Stomach (tissue), 19 donors: ENCODE measurements at places on chromosomes 1 and 21. TPM values are rescaled to one million over a fixed set of nuclear protein-coding genes. Genes with fewer than 3 reads are reported as not detected.
A peak's percentile ranks its signal among the peaks of the same experiment; 100 is the strongest.

The CTSS gene
- total RNA-seq = 194 TPM

DNA sequence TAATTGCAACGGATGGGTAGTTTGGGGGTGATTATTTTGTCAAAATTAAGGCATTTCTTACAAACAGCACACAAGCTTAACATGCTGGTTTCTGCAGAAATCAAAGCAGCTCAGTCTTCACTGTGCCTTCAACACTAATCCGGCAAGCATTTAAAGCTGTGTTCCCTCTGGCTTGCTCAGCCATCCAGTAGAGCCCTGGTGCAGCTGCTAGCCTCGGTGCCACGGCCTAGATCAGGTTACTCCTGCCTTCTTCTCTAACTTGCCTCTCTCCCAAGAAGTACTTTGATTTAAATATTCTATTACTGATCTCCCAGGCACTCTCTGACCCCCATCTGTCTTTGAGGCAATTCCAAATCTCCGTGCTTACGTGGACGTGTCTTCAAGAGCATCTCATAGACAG lies 85.6 kb downstream of the GREM2 start:
- no peaks in the 10 kb centered on the region for H3K36me3 ChIP-seq
- peaks cover 9% of the 10 kb centered on the region for H3K4me1 ChIP-seq
- H3K4me3 ChIP-seq = no peak overlapping the region

DNA sequence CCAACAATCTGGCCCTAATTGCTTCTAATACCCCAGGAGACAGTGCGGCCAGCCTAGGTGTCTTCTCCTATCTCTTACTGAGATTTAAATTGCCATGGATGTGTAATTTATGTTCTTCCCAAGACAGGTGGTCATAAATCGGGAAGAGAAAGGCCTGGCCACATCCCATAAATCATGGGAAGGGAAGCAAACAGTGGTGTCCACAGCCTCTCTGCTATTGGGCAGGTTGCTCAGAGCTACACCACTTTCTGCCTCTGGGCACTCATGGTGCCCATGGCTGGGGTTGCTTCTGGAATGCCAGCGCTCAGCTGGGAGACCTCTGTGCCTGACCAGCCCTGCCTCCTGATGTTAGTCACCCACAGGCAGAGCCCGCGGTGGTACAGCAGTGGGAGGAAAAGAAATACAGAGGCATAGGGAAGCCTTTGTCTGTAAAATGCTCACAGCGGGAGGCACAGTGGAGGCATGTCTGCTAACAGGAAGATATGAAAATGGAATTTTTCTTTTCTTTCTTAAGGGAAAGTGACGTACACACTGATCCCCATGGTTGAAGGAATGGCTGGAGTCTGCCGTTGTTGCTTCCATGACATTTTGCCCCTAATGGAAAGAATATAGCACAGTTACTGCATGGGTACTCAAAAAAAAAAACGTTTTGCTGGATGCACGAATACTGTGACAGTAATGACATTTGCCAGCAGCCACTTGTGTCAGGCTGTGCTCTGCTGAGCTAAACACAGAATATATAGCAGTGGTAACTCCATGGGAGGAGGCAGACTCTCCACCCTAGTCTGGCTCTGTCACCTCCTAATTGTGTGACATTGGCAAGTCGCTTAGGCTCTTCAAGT lies 21.9 kb downstream of the MTARC1 start:
- DNase-seq = no peak
- peaks cover 14% of the 10 kb centered on the region for H3K4me1 ChIP-seq
- H3K36me3 ChIP-seq = no peaks in the 10 kb centered on the region

DNA sequence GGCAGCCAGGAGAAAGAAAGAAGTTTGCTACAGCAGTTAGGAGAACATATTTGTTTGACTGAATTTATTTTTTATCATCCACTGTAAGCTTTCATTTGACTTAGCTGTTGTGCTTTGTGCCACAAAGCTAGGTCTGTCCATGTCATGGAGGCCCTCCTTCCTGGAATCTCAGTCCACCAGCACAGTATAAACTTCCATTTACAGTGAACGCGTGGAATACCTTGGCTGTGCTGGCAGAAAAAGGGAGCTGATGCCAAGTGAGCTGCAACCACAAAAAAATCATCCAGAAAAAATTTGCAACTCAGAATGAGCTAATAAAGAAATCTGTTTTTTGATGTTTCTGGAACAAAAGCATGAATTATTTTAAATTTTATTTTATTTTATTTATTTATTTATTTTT lies 72.6 kb downstream of the ATP6V1G3 start:
- no peaks in the 10 kb centered on the region for H3K36me3 ChIP-seq
- no peaks in the 10 kb centered on the region for H3K27me3 ChIP-seq
- no peak overlapping the region for H3K27ac ChIP-seq
- no peak overlapping the region for H3K4me3 ChIP-seq
- no peaks in the 10 kb centered on the region for H3K4me1 ChIP-seq
- DNase-seq = no peak

GRCh38 chr1:150165622-150166612 lies 16.2 kb downstream of the PLEKHO1 start:
- no peaks in the 10 kb centered on the region for H3K36me3 ChIP-seq
- DNase-seq = peak; percentile 53
- peaks cover 23% of the 10 kb centered on the region for H3K4me1 ChIP-seq
- H3K27me3 ChIP-seq = no peaks in the 10 kb centered on the region
- no peak overlapping the region for H3K4me3 ChIP-seq
- H3K27ac ChIP-seq = peak overlapping the region; percentile 98

DNA sequence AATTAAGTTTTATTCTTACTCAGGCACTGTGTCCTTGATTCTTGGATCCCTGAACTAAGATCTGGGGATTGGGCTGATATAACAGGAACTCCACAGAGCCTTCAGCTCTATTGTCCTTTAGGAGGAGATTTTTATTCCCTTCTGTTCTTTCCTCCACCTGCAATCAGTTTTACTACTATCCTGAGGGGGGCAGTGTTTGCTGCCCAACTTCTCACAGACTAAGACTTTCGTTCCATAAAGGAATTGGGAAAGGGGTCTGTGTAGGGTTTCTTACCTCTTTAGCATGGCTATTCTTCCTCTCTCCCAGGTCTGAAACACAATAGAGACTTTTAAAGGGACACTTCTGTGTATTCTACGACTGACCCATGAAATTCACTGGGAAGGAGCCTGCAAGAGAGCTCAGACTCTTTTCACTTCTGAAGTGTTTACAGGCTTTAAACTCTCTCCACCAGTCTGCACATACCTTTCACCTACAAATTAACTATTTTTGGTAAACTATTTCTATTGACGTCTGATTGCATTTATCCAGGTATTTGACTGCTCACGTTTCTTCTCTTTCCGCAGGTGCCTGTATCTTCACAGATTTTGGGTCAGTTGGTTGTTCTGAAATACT lies 103.3 kb upstream of the DEPDC1 start:
- H3K27ac ChIP-seq = no peak overlapping the region
- H3K4me3 ChIP-seq = peak overlapping the region; percentile 21
- DNase-seq = peak; percentile 38
- no peaks in the 10 kb centered on the region for H3K27me3 ChIP-seq

DNA sequence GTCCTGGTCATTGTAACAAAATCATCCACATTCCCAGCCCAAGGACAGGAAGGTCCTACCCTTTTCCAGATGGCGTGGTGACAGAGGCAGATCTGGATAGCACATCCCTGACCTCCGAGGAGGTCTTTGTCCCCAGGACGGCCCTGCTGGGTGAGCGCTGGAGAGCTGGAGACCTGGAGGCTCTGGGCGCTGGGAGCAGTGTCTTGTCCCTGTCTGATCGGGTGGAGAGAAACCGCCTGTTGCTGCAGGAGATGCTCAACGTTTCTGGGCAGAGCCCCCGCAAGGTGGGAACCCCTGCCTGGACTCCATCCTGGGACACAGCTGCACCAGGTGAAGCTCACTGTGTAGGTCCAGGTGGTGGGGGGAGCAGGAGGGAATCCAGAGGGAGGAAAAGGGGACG lies 4.1 kb downstream of the KIAA1614 start:
- no peak for DNase-seq
- peaks cover 26% of the 10 kb centered on the region for H3K36me3 ChIP-seq
- H3K27me3 ChIP-seq = no peaks in the 10 kb centered on the region
- H3K4me1 ChIP-seq = peaks cover 15% of the 10 kb centered on the region
- H3K4me3 ChIP-seq = no peak overlapping the region

GRCh38 chr1:39418236-39418635 lies 73.2 kb upstream of the BMP8A start:
- H3K27ac ChIP-seq = no peak overlapping the region
- peaks cover 29% of the 10 kb centered on the region for H3K36me3 ChIP-seq
- H3K27me3 ChIP-seq = no peaks in the 10 kb centered on the region
- no peak overlapping the region for H3K4me3 ChIP-seq
- peaks cover 15% of the 10 kb centered on the region for H3K4me1 ChIP-seq

DNA sequence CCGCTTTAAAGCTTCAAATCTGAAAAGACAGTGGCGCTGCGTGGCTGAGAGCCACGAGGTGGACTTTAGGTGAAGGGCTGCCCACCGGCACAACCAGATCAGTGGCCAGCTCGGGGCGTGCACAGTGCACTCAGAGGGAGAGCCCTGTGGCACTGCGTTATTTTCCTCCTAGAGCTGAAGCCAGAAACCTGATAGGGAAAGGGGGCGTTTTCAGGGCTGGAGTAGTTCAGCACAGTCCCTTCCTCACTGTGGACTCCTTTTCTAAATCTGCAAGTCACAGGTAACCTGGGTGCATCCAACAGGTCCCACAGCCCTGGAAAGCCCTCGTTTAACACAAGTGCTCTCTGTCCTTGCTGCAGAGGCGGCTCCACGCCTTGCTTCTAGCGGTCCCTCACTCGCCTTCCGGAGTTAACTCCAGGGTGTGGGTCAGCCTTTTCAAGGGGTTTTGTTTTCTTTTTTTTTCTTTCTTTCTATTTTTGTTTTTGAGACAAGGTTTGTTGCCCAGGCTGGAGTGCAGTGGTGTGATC lies 81.2 kb downstream of the GALNT2 start:
- H3K27me3 ChIP-seq = no peaks in the 10 kb centered on the region
- no peak overlapping the region for H3K4me3 ChIP-seq
- DNase-seq = no peak
- H3K4me1 ChIP-seq = peaks cover 16% of the 10 kb centered on the region
- no peaks in the 10 kb centered on the region for H3K36me3 ChIP-seq

GRCh38 chr1:206447422-206447765 lies 22.9 kb upstream of the IKBKE start:
- H3K27ac ChIP-seq = no peak overlapping the region
- DNase-seq = no peak
- H3K4me3 ChIP-seq = no peak overlapping the region

GRCh38 chr1:227793948-227794816 lies 21.3 kb upstream of the PRSS38 start:
- peak overlapping the region; percentile 61 for H3K27ac ChIP-seq
- H3K4me3 ChIP-seq = no peak overlapping the region
- peaks cover 11% of the 10 kb centered on the region for H3K4me1 ChIP-seq
- DNase-seq = no peak
- H3K27me3 ChIP-seq = peaks cover 21% of the 10 kb centered on the region

DNA sequence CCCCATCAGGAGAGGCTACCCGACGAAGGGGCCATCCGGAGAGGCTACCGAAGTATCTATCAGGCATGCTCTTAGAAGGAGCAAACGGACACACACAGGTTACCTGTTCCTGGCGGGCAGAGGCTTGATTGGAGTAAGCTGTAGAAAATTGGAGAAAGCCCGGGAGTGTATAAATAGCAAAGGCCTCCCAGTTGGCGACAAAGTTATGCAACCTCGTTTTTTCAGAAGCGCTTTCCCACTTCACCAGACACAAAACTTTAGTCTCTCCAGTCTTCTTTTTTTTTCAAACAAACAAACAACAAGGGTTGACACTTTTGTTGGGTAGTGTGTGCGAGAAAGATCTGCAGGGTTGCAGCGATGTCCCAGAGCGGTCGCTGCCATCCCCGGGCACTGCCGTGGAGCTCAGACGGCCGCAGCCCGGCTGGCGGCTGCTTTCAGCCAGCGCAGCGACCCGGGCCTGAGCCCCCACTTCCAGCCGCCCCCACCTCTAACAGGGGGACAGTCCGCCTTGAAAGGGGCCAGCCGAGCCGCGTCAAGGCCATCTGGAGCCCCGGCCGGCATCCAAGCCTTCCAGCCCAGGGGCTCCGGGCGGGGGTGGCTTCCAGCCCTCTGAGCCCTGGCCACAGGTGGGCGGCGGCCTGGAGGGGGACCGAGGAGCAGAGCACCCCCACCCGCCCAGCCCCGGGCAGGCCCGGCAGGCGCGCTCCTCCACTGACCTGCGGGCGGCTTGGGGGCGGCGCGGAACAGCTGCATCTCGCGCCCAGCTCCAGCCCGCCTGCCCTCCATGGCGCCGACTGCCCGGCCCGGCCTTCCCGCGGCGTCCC lies 616 bp downstream of the MCOLN3 start:
- H3K27me3 ChIP-seq = peaks cover 54% of the 10 kb centered on the region
- peak overlapping the region; percentile 59 for H3K4me3 ChIP-seq
- DNase-seq = peak; percentile 65
- no peaks in the 10 kb centered on the region for H3K36me3 ChIP-seq

DNA sequence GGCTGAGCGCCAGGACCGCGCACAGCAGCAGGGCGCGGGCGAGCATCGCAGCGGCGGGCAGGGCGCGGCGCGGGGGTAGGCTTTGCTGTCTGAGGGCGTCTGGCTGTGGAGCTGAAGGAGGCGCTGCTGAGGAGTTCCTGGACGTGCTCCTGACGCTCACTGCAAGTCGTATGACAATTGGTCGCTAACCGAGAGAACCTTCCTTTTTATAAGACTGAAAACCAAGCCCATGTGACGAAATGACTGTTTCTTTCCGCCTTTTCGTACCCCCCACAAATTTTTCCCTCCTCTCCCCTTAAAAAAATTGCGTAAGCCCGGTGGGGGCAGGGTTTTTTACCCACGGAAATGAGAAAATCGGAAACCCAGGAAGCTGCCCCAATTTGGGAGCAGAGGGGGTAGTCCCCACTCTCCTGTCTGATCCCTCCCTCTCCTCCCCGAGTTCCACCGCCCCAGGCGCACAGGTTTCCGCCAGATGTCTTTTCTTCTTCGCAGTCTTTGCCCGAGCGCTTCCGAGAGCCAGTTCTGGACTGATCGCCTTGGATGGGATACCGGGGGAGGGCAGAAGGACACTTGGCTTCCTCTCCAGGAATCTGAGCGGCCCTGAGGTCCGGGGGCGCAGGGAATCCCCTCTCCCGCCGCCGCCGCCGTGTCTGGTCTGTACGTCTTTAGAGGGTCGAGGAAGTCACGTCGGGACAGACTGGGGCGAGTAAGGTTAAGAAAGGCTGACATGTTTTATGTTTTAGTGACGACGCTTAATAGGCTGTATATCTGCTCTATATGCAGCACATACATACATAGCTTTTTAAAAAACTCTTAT lies at the start of gene PTGS2:
TSS of gene PTGS2 (minus strand) at position 179 of the 817 bp plus-strand sequence. CDS start at position 46, 133 bp downstream.
- DNase-seq = peak; percentile 95
- peak within 1 kb of the TSS; percentile 94 for H3K27ac ChIP-seq
- peak within 1 kb of the TSS; percentile 63 for H3K4me3 ChIP-seq
- no peaks in the 10 kb centered on the region for H3K36me3 ChIP-seq
